Stimulated activated CD8-positive, alpha-beta memory T cell treated with anti-CD3 and anti-CD28 coated beads, Interleukin-4, amount 100 ng/mL, for 1 hour (primary cell): ENCODE measurements at places on chromosomes 6 and 20.

DNA sequence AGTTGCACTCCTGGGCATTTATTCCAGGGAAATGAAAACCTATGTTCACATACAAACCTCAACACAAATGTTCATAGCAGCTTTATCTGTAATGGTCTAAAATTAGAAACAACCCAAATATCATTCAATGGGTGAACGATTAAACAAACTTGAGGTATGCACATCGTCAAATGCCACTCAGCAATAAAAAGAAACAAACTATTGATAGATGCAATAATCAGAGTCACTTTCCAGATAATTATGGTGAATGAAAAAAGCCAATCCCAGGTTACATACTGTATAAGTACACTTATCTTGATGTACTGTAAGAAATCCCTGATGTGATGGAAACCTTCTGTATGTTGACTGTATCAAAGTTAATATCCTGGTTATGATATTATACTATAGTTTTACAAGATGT is 38.8 kb downstream of the RNF24 start:
- no peak for DNase-seq

DNA sequence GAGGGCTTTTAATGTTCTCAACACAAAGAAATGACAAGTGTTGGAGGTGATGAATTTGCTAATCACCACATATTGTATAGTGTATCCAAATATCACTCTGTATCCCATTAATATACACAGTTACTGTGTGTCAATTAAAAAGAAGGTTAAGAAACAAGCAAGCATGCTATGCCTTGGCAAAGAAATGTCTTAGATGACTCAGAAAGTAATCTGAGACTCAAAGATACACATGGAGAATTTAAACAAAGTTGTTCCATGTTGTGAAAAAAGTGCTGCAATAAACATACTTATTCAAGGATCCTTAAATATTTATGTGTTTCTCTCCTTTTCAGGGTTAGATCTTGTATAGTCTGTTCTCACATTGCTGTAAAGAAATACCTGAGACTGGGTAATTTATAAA is 300.9 kb downstream of the DHX35 start:
- no peak for DNase-seq

DNA sequence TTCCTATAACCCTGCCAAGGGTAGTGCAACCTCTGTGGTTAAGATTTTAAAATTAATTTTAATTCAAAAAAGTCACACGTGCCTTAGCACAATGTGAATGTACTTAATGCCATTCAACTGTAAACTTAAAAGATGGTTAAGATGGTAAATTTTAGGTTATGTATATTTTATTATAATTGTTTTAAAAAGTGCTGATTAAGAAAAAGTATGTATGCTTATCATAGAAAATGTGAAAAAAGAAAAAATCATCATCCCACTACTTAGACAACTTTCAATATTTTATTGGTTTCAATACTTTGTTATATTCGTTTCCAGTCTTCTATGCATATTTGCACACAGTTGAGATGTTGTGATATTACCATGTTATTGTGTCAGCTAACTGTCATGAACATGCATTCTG is 18.7 kb downstream of the ARFGEF2 start:
- no peak for DNase-seq

DNA sequence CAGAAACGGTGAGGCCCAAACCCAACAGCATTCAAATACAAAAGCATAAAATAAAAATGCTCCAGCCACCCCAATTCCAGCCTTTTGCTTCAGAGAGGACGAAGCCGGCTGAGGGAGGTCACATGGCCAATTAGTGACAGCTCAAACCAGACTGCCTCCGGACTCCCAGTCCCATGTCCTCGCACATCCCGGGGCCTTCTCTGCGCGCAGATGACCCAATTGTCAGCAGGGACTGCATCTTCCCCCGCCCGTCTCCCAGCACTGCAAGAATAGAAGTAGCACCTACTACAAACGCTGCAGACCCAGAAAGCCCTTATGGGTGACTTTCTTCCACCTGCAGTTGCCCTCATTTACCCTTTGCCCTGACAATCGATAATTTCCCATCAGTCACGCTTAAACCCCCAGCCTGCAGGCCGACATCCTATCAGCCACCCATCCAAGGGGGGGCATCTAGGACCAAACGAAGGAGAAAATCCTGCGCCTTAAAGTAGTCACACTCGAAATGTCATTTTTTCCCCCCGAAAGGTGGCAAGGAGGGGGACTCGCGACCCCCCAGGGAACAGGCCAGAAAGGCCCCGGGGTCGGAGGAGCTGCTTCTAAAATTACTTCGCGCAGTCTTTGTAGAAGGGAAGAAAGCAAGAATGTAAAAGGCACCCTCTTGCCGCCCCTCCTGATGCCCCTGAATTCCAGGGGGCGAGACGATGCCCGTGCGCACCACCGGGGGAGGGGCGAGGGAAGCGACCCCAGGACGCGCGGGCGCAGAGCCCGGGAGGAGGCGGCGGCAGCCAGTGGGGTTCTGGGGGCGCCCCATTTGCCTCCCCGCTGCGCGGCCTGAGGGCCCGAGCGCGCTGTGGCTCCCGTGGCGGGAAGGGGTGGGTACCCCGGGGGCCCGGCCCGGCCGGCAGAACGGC is 792 bp downstream of the SLC23A2 start:
- DNase-seq = no peak

GRCh38 chr20:5636841-5637240 is 113.4 kb upstream of the SHLD1 start:
- DNase-seq = no peak
